ENCODE measurements at places on chromosomes 5 and 9.

GRCh38 chr9:129336130-129336528, 158.1 kb upstream of the IER5L start:
- no peak for DNase-seq

DNA sequence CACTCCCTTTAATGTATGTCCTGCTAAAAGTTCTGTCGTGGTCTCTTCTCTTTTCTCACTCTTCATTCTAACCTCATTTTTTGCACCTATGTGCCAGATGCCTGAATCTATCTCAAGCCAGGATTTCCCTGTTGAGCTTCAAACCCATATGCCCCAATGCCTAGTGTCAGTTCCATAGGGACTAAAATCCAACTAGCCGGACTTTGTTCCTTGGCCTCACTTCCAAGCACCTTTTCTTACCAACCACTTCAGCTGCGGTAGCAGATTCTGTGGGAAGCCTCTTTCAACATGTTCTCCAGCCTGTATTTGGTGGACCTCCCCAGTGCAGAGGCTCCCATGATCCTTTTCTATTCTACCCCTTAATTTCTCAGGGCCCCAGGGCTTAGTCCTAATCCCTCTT, 17.5 kb downstream of the C9orf57 start:
- DNase-seq: no peak

DNA sequence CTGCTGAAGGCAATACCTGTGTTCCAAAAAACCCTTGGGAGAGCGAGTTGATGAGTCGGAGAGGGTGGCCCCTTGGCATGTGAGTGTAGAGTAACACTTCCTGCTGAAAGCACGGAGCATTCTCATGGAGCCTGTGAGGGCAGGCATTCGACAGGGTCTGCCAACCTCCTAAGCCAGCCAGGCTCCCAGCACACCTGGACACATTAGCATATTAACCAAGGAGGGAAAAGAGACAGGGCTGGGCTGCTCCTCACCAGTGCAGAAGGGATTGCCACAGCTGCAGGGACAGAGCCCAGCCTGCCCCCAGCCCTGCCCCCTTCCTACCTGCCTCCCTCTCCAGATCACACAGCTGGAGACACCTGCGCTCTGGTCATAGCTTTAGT, 46.4 kb upstream of the SEMA4D start:
- DNase-seq: peak; percentile 38

GRCh38 chr9:24901319-24901718, 355.6 kb upstream of the IZUMO3 start:
- DNase-seq: no peak

DNA sequence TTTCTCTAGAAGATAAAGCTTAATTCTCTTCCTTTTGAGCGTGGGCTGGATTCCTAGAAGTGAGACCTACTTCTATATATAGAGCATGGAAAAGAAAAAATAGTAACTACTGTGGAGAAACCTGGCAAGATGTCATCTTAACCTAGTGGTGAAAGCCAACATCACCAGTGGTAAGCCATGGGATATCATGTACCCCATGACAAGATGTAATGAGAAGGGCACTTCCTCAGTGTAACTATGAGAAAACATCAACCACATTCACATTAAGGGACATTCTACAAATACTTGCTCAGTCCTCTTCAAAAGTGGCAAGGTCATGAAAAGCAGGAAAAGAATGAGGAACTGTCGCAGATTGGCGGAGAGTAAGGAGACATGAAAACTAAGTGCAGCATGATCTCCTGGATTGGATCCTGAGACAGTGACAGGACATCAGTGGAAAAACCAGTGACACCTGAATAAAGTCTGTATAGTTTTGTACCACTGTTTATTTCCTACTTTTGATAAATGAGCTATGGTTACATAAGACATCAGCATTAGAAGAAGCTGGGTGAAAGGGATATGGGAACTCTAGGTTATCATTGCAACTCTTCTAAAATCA, 65.4 kb downstream of the PRRC1 start:
- no peak for DNase-seq

GRCh38 chr9:119148855-119149254, 220.4 kb downstream of the BRINP1 start:
- DNase-seq: no peak

- DNase-seq: peak; percentile 87
These were observed 51.8 kb downstream of the SH3TC2 start for GRCh38 chr5:149011084-149011483.

- DNase-seq: no peak
These were observed 17.1 kb upstream of the CORO2A start for GRCh38 chr9:98209530-98209929.

GRCh38 chr5:31196309-31196708, 2.8 kb downstream of the CDH6 start:
- no peak for DNase-seq

GRCh38 chr5:2686321-2687124, 65.0 kb downstream of the IRX2 start:
- DNase-seq: peak; percentile 18

DNA sequence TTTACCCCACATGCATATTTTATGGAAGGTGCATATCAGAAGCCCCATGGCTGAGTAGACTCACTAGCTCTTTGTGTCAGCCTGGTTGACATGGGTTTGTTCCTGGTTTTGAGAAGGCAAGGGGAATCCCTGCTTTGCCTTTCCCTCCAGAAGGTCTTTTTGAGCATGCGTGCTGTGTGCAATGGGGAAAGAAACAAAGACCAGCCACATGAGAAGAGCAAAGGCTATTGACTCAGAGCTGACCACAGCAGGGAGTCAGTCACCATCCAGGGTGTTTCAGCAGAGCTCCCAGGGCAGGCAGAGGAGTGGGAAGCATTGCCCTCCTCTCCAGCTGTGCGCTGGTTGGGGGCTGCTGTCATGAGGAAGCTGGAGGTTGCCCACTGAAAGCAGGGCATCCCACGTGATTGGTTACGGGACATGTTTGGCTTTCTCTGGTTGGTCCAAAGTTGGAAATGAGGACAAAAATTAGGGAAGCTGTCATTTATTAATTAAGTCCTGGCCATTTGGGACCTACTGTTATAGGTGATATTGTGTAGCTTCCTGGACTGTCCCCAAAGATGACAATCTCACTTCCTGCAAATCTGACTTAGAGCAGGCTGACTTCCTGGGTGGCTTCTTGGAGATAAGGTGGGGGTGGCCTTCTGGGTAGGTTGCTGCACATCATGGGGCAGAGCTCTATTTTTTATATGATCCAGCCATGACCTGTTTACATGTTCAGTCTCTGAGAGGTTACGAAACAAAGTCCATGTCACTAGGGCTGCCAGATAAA, 48.9 kb upstream of the TDRD7 start:
- DNase-seq: no peak

DNA sequence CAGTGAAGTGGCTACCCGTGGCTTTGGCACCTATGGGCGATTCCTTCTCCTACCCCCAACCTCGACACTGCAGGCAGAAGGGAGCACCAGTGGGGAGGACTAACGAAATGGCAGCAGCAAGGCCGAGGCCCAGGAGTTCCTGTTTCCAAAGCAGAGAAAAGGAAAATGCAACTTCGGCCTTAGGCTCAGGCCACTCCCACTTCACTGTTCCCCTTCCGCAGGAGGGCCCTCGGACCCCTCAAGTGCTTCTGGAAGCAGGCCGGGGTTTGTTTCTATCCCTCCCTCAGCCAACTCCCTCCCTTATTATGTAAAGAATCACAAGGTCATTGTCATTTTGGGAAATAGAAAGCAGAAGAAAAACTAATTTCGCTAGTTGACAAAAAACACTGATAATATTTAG, 36.4 kb upstream of the NKX2-5 start:
- no peak for DNase-seq

DNA sequence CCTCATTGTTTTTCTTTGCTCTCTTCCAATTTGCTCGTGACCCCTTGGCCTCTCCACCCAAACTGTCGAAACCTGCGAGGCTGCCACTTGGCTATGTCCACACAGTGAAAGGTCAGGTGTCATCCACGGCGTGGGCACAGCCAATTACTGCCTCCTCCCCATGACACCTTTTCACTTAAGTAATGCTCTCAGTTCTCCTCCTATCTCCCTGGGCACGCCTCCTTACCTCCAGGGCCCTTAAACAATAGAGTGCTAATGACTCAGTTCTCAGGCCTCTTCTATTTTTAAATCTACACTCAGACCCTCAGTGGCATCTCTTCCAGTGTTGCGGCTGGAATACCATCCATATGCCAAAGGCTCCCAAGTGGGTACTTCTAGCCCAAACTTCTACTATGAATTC, 256.8 kb downstream of the ROR2 start:
- DNase-seq: peak; percentile 51

DNA sequence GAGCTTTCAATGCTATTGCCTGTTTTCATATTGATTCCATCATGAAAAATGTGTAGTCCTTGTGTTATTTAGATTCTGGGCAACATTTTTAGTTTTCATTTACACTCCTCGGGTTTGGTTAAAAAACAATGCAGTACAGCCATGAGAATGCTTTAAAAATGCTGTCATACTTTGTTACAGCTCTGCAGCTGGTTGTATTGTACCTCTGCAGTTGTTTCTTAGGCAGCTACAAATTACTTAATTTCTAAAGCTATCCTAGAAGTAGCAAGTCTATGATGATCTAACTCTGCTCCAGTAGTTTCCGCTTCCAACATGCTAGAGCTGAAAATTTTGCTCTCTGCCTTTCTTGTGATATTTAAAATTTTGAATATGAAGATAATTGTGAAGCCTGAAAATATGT, 20.2 kb downstream of the SNX18 start:
- DNase-seq: no peak

All from foreskin keratinocyte (primary cell).